Effector memory CD4-positive, alpha-beta T cell (primary cell): ENCODE measurements at places on chromosomes 1 and 21.

- DNase-seq: no peak
Measured at GRCh38 chr1:22816803-22817202, 106.2 kb downstream of the EPHB2 start.

- DNase-seq: no peak
Measured at GRCh38 chr1:160522622-160523345, at the start of gene SLAMF6. Gene SLAMF6 (minus strand): TSS chr1:160523255. CDS start chr1:160523192, 63 bp downstream.

DNA sequence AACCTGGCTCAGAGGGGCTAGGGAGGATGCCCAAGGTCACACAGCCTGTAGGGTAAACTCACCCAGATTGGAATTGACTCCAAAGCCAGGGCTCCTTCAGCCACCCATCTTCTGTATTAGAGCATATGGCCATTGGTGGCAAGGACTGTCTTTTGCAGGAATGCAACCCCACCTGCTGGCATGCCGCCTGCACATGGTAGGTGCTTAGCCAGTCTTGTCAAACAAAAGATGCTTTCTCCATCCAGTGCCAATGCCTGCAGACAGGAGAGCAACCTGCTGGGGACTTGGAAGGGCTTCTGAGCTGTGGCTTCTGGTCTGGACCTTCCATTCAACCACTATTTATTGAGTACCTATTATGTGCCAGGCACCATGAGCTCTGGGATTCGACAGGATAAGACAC lies 95.3 kb upstream of the TMEM51 start:
- no peak for DNase-seq

DNA sequence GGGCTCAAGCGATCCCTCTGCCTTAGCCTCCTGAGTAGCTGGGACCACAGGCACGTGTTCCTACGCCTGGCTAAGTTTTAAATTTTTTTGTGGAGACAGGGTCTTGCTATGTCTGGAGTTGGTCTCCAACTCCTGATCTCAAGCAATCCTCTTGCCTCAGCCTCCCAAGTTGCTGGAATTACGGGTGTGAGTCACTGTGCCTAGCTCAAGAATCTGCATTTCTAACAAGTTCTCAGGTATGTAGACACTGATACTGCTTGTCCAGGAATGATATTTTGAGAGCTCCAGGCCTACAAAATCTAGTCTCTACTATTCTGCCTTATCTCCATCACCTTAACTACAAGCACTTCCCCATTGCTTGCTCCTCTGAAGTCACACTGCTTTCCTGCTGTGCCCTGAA lies 22.3 kb downstream of the ANGPTL7 start:
- DNase-seq: no peak

- DNase-seq: no peak
Measured at GRCh38 chr1:1153874-1154273, 19.8 kb upstream of the TTLL10 start.

DNA sequence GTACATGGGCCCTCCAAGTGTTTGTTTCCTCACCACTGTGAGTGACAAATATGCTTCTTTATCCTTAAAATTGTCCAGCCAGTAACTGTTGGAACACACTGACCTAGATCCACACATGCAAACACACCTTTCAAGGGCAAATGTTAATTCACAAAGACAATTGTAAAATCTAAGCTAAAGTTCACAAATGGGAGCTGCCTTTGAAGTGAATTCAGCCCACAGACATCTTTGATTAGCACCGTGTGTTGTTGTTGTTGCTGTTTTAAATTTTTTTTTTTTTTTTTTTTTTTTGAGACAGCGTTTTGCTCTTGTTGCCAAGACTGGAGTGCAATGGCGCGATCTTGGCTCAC lies 52.3 kb upstream of the SLC16A1 start:
- no peak for DNase-seq

GRCh38 chr1:47562147-47562546 lies 124.3 kb downstream of the FOXD2 start:
- no peak for DNase-seq

GRCh38 chr1:94154989-94155388 lies 34.0 kb upstream of the ABCA4 start:
- DNase-seq: no peak

- no peak for DNase-seq
Measured at GRCh38 chr1:16038620-16038912, 5.0 kb upstream of the CLCNKB start.

- DNase-seq: no peak
Measured at GRCh38 chr1:65625528-65625927, 167.2 kb upstream of the PDE4B start.

- DNase-seq: no peak
Measured at GRCh38 chr1:119595606-119596005, 52.5 kb downstream of the ZNF697 start.

DNA sequence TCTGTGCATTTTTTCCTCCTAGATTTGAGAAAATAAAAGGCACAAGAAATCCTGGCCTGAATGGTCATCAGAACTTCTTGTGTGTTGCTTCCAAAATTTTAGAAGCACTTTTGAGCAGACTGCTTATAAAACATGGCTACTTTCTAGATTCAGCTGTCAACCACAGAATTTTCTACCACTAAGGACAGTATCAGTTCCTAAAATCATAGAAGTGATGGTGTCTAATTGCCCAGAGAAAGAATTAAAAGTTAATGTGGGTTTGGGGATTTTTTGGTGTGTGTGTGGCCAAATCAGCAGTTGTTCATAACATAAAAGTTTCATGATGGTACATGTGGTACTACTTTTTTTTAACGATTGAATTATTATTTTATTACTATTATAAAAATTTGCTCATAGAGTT lies 171.4 kb upstream of the SNX7 start:
- no peak for DNase-seq

GRCh38 chr21:44444286-44444931 lies 10.9 kb upstream of the LRRC3 start:
- DNase-seq: no peak

DNA sequence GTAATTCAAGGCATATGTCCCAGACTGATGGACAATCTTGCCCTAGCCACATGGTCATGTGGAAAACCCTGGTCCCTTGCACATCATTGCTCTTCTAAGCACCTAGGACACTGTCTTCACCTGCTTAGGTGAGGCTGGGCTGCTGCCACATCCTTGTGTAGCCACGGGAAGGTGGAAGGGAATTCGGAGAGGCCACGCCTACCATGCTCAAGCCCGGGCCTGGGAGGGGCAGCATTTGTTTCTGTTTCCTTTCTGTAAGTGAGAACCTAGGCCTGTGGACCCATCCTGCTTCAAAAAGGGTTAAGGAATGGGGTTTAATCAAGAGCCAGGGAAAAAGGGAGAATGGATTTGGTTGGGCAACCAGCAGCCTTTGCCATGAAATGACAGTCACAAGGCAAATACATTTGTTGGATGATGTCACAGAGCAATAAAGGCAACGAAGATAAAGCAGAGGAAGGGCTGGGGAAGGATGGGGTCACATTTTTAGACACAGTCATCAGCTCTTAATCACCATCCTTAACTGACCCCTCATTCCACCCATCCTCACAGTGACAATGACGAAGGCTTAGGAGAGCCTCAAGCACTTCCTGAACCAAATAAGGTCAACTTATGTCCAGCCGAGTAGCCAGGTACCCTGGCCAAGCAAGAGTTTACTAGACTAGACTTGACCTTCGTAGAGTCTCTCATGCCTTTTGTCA lies 10.1 kb upstream of the LRRC38 start:
- DNase-seq: no peak

DNA sequence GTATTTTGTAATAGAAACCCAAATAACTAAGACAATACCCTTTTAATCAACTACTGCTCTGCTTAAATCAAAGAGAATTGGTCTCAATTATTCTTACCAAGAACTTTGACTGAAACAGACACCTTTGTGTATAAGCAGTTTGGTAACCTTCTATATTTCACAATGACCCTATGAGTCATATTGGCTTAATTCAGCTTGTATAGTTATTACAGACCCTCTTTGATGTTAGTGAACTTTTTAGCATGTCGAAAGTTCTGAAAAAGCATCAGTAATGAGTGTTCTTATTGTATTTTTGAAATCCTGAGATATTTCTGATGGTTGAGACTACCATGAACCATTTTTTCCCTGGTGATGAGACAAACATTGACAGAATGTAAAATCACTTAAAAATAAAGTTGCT lies 43.3 kb upstream of the RABGAP1L start:
- no peak for DNase-seq

GRCh38 chr1:227788271-227789083 lies 27.0 kb upstream of the PRSS38 start:
- DNase-seq: no peak

GRCh38 chr1:207996636-207997035 lies 85.7 kb upstream of the CD34 start:
- DNase-seq: no peak

- no peak for DNase-seq
Measured at GRCh38 chr1:175618559-175618958, 124.8 kb downstream of the TNR start.

DNA sequence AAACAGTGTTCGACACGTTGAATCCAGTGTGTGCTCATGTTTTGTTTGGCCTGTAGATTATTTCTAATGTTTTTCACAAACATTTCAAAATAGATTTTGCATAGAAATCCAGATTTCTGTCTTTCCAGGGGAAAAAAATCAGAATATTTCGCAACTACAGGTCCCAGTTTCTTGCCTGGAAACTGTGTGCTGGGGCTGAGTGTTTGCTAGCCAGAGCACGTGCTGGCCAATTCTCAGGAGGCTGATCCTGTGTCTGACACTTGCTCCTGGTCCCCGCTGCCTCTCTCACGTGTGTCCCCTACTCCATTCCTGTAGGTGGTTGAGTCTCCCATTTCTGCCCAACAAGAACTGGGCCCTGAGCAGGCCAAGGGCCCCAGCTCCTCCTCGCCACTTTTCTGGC lies 2.4 kb downstream of the MAB21L3 start:
- no peak for DNase-seq

GRCh38 chr21:39097335-39097861 lies 85.9 kb downstream of the PSMG1 start:
- no peak for DNase-seq

DNA sequence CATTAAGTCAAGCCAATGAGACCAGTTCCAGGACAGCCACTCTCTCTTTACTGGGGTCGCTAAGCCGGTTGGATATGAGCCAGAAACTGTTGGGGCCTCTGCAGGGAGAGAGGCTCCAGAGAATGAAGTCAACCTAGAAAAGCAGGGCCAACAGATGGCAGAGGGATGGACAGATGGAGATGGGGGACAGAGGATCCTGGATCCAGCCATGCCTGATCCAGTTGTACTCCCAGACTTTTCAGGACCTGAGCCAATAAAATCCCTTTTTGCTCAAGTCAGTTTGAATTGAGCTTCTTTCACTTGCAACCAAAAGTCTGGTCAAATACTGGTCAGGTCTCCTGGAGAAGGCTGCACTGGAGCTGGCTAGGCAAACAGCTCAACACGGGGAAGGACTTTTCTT lies 2.2 kb downstream of the DHCR24 start:
- DNase-seq: no peak

- DNase-seq: no peak
Measured at GRCh38 chr1:8217011-8217711, 100.8 kb upstream of the SLC45A1 start.

DNA sequence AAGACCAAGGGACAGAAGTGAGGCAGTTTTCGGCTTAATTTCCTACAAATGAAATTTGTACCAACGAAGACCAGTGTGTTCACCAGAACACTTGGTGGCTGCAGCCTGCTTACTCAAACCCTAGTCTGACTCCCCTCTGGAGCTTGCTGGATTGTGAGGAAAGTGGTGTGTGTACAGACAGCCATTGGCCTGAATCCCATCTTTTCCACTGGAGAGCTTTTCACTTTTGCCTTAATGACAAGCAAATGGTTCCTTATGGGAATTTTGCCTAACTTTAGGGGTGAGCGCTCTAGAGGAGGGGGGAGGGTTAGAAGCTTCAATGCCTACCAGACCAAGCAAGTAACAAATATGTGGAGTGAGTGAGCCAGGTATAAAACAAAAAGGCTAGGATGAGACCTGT lies 17.3 kb downstream of the METTL13 start:
- DNase-seq: no peak

DNA sequence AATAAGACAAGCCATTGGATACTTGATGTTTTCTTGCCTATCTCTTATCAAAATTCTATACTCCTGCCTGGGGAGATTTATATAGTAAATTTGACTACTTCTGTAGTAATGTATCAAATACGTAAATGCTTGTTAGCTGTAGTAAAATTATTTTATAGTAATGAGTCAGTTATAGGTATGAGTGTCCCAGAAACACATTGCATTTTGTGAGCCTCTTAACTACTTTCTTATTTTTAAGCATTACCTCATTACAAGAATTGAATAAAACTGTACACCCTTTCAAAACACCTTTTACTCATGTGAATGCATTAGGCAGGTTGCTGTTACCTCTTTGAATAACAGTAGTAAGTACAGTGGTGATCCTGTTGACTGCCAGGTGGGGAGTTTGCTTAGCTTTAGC lies 28.4 kb downstream of the PRRC2C start:
- no peak for DNase-seq

DNA sequence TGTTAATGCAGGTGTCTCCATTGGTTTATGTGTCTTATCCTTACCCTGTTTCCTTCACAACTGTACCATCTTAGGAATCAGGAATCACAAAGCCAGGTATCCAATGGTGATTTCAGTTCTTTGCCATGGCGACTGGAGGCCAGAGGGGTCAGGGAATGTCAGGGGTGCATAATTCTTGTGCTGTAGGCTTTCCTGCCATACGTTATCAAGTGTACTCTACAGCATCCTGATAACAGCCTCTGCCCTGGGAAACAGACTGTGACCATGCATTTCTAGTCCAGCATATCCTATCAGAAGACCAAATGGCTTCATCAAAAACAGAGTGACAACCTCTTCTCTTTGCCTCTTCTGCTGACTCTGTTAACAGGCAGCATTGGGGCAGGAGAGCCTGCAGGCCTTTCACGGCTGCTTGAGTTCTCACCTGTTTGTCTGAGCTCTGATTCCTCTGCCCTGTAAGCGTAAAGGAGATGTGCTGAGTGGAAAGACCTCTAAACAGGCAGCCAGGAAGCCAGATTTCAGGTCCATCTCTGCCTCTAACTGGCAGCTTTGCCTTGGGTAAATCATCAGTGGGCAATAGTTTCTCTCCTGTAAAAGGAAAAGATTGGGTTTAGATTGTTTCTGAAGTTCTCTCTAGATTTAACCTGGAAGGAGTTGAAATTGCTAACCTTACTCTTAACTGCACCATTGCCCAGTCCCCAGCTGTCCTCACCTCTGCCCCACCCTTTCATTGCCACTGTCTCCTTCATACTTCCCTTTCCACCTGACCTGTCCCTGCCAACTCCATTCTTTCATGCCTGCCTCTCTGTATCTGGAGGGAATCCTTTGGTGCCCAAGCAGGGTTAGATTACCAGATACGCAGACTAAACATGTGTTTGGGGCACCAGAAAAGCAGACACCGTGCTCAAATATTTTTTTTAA lies 80.2 kb downstream of the LRRC8D start:
- no peak for DNase-seq

- DNase-seq: no peak
Measured at GRCh38 chr1:1217621-1218523, 3.9 kb upstream of the TNFRSF4 start.

GRCh38 chr1:112998592-112999235 lies 42.7 kb upstream of the SLC16A1 start:
- no peak for DNase-seq

DNA sequence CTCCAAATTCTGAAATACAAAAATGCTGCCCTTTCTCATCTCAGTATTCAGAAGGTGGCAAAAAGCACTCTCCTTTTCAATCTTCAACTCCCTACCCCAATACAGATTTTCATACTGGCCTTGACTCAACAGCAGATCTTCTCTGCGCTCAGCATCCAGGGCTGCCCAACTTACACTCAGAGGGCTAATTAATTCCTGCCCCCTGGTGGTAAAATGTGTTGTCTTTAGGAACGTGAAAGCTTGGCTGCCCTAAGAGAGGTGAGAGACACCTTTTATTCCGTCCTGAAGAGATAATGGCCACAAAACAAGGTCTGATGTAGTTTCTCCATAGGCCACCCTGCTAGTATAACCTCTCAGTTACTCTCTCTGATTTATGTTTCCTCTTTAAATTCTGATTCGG lies 25.0 kb downstream of the KRTAP24-1 start:
- no peak for DNase-seq

- no peak for DNase-seq
Measured at GRCh38 chr1:204894031-204894430, 23.4 kb downstream of the NFASC start.
